ENCODE measurements at places on chromosomes 5 and 9.

DNA sequence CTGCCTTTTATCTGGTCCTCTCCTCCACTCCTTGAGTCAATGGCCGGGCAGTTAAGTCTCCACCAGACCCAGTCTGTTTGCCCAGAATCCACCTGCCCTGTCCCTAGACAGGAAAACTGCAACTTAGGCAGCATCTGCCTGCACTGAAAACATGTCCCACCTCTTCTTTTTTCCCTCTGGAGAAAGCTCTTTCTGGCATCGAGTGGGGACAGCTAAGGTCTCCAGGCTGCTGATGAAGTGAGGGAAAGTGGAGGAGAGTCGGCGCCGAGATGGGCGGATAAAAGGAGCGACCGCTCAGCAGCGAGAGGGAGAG, 243 bp upstream of the SHISAL2B start:
- no peak for DNase-seq

DNA sequence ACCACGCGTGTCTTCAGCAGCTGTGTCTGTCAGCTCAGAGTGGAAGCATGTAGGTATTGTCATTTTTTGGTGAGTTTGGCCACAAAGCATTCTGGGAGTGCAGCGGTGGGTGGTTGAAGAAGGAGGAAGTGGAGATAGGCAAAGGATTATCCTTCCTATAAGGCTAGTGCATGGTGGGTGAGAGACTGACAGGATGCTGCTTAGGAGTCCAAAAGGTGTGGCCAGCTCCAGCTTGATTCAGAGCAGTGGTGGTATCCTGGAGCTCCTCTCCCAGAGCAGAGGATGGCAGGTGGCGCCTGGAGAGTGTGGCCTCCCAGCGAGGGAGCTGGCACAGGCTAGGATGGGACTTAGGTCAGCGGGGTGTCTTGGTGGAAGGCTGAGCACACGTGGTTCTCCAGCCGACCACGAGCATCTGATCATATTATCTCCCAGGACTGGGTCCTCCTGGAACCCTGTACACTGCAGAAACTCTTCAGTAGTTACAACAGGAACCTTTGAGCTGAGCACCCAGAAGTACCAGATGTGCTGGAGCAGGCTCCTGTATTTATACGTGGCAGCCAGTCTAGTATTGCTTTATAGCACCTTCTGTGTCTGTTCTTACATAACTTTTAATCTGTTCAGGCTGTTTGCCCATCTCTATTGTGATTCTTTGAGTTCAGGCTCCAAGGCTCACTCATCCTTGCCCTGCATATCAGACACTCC, 29.6 kb downstream of the MAML1 start:
- no peak for DNase-seq

- DNase-seq = no peak
Observed at GRCh38 chr5:96901384-96901783, 25.1 kb downstream of the ERAP2 start.

GRCh38 chr9:120755044-120755443, 38.2 kb downstream of the FBXW2 start:
- DNase-seq = no peak

DNA sequence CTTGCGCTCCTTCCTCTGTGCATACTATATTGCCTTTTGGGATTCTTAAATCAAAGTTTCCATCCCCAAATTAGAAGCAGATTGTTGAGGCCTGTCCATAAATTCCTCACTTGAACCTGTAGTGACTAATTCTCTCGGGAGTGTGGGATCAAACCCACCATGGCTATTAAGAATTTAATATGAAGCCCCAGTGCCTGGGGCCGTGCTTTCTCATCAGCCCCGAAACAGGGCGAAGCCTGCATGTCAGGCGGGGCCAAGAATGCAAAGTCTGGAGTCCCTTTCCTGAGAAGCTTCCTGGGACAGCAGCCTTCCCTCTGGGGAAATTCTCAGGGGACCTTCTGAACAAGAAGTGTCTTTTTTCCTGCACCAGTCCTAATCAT, 29.3 kb upstream of the FAT2 start:
- DNase-seq = no peak

Measured in T-helper 1 cell (primary cell).